ENCODE measurements at places on chromosomes 1 and 21.

DNA sequence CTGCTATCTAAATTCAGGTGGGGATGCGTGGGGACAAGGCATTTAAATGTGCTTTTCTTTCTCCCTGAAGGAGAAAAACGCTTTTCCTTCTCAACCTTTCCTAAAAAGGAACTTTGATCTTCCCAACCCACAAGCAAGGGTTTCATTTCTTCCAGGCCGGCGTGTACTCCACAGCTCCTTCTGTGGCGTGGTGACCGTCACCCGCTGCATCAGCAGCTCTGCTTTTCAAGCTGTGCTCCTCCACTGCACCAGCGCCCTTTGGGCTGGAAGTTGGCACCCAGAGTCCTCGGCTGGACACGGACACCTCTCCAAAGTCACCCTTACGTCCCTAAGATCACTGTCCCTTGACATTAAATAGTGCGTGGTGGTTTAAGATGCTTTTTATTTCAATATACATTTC is 54.3 kb downstream of the PEX14 start:
- no peak for DNase-seq

- DNase-seq = no peak
Measured at GRCh38 chr21:14600569-14601297, 54.6 kb upstream of the SAMSN1 start.

- no peak for DNase-seq
Measured at GRCh38 chr1:99397029-99397428, 132.7 kb downstream of the PLPPR4 start.

DNA sequence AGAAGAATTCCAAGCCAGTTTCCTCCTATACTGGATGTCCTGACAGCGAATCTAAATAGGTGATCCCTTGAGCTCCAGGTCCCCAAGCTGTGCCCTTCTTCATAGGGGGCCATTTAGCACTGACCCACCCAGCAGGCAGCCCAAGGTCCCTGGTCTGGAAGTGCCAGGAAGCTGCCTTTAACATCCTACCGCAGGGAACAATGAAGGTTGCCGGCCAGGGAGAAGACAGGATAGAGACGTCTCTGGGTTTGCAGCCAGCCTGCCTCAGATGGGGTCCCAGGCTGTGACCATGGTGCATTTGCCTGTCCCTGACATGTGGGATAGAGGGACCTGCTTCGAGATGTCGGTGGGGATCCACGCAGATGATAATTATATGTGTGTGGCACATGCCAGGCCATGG is 2.7 kb upstream of the RIPK4 start:
- no peak for DNase-seq

- DNase-seq = no peak
Measured at GRCh38 chr1:35175098-35175576, 17.8 kb downstream of the SFPQ start.

GRCh38 chr1:92444351-92444750 is 42.4 kb downstream of the GFI1 start:
- peak; percentile 17 for DNase-seq

GRCh38 chr1:26991310-26992116 is 2.0 kb upstream of the TRNP1 start:
- DNase-seq = peak; percentile 99

DNA sequence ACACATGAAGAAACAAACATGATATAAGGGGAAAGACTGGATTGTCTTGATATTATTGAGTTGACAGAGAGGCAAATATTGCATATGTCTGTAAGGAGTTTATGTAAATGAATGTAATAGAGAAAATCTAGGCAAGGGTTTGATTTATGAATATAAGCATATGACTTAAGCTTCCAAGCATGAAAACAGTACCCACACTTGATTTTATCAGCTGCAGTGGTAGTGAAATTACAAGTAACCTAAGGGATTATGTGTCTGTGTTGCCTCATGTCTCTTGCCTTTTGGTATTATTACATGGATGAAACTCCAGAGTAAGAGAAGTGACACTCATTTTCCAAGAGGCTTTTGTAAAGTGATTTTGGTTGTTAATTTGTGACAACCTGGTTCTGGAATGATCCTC is 1678.9 kb downstream of the KCNT2 start:
- no peak for DNase-seq

All from kidney capillary endothelial cell (primary cell).